Kidney glomerular epithelial cell (primary cell): ENCODE measurements at places on chromosomes 7 and 10.

- no peak for DNase-seq
Measured at GRCh38 chr10:48575901-48576300, 29.0 kb downstream of the ARHGAP22 start.

- DNase-seq = peak; percentile 78
Measured at GRCh38 chr7:95478272-95479037, 7.3 kb upstream of the ASB4 start.

- DNase-seq = no peak
Measured at GRCh38 chr7:33137103-33137502, 7.7 kb downstream of the BBS9 start.

DNA sequence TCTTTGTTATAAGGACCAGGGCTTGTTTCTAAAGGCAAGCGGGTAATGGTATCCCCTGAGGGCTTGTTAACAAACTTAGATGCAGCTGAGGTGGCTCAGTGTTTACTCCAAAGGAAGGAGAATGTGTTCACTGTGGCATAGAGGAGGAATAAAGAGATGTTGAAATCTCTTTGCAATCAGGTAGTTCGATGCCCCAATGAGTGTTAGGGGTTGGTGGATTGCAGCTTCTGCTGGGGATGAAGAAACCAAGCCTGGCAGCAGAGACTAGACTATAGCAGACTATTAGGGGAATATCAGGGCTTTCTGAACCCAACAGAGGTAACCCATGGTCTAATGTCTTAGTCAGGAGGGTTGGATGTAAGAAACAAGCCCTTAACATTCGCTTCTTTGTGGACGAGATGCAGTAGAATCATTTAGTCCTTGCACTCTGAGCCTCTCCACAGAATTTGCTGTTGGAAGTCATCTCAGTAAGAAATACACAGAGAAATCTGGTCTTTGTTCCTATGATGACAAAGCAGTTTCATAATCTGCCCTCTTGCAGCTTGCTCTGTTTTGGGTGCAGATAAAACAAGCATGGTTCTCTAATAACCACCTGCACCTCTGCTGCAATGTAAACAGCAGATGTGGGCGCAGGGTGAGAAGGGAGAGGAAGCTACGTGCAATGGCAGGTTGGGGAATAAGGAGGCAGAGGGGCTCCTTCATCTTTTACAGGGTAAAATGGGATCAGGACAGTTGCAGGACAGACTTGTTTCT is 108.6 kb downstream of the NRF1 start:
- no peak for DNase-seq

- DNase-seq = no peak
Measured at GRCh38 chr7:85011127-85011526, 175.7 kb downstream of the SEMA3D start.

- DNase-seq = no peak
Measured at GRCh38 chr10:23696476-23696875, 257.6 kb downstream of the OTUD1 start.

- no peak for DNase-seq
Measured at GRCh38 chr7:24318326-24318725, 34.3 kb downstream of the NPY start.

GRCh38 chr7:124956160-124956559 is 26.5 kb upstream of the POT1 start:
- no peak for DNase-seq

DNA sequence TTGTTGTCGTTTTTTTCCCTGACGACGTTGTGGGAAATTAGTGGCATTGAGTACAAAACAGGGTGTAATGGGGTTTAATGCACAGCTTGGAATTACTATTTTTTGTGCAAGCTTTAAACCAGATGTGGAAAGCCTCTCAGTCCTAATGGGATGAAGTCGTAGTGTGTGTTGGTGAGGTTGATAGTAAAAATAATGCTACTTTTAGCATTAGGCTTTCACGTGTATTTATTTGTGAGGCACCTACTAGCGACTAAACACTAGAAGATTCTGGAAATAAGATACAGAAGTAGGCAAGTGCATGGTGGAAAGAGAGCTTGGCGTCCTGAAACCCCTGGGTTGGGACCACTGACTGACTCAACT is 588 bp upstream of the ORC5 start:
- no peak for DNase-seq

GRCh38 chr10:88471899-88472298 is 111.2 kb downstream of the RNLS start:
- DNase-seq = no peak

GRCh38 chr7:80967917-80968297 is 49.1 kb upstream of the SEMA3C start:
- DNase-seq = no peak

- no peak for DNase-seq
Measured at GRCh38 chr7:75650681-75651080, 88.1 kb downstream of the HIP1 start.

- DNase-seq = no peak
Measured at GRCh38 chr7:69147631-69148030, 450.6 kb upstream of the AUTS2 start.

DNA sequence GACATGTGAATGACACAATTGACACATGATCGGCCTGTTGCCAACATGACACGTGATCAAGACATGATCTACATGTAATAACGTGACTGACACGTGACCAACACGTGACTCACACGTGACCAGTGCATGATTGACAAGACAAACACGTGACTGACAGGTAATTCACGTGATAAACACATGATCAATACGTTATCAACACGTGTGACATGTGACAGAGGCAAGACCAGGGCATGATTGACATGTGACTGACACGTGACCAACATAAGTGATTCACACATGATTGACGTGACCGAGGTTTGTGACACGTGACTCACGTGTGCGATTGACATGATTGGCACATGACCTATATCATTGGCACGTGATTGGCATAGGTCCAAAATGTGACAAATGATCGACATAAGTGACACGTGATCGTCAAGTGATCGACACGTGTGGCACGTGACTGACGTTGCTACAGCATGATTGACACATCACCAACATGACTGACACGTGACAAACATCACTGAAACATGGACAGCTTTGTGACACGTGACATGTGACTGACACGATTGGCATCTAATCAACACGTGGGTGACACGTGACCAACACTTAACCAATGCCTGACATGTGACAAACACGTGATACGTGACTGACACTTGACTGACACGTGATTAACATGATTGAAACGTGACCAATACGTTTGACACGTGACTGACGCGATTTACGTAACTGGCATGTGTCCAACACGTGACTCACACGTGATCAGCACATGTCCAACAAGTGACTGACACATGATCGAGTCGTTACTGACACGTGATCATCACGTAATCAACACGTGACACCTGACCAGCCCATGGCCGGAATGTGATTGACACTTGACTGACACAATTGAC is 23.0 kb downstream of the CRPPA start:
- DNase-seq = no peak

GRCh38 chr10:73060738-73061635 is 35.7 kb downstream of the P4HA1 start:
- peak; percentile 27 for DNase-seq

GRCh38 chr10:61477451-61477850 is 24.3 kb upstream of the TMEM26 start:
- DNase-seq = no peak

DNA sequence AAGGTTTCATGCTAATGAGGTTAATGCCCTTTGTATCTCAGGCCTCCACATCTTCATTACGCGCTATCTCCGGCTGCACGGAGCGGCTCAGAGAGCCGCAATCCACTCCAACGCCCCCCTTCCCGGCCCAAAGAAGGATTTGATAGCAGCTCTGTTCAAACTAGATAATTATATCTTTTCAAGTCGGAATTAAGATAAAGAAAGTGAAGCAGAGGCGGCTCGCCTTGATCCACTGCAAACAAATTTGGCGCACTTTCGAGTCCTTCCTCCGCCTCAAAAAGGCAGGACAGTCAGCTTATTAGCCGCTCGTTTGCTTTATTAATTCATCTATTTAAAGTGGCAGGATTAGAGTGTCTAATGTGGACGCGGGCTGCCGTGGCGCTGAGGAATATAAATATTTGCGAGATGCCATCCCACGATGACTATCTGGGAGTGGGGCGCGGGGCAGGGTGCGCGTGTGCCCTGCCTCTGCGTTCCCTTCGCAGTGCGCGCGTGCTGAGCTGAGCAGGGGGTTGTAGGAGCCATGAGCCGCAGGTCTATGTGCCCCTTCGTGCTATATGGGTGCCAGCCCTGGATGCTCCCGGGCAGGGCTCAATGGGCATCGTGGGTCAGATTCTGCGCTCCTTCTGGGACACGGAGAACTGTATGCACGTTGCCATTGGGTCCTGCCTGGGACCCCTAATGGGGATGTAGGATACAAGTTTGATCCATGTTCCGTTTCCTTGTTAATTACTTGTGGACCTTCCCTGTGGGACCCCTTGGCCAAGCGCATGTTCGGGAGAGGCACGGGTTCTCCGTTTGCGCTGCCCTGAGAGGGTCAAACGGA is 9.0 kb downstream of the EMX2 start:
- no peak for DNase-seq

DNA sequence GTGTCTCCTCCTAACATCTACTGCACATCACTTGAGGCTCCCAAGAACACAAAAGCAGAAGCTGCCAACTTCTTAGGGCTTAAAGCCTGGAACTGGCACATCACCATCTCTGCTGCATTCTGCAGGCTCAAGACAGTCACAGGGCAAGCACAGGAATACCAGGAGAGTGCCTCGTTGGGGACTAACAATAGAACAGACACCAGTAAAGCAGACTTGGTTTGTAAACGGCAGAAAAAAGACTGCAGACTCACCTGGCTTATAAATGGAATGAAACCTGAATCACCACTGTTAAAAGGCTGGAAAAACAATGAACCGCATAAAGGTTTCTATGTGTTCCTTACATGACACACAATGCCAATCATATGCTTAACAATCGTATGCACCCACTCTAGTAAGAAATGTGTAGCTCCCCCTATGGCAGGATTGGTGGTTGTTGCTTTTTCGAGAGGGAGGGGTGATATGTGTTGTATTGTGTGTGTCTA is 12.8 kb downstream of the RHEB start:
- no peak for DNase-seq

DNA sequence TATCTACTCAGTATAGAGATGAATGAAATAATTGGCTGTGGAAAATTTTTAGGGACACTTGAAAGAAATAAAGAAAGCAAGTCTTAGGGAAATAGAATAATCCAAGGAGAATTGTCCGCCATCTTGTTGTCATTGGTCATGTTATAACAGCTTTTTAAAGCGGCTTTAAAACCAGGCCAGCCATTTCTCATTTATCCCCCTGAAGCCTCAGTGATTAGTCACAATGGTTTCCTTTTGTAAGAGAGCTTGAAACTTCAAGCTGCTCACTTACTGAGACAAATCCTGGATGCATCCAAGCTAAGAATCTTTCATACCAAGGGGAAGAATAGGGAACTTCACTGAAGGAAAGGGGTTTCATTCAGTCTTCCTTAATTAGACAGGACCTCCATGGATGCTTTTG is 67.9 kb downstream of the SGCE start:
- no peak for DNase-seq

DNA sequence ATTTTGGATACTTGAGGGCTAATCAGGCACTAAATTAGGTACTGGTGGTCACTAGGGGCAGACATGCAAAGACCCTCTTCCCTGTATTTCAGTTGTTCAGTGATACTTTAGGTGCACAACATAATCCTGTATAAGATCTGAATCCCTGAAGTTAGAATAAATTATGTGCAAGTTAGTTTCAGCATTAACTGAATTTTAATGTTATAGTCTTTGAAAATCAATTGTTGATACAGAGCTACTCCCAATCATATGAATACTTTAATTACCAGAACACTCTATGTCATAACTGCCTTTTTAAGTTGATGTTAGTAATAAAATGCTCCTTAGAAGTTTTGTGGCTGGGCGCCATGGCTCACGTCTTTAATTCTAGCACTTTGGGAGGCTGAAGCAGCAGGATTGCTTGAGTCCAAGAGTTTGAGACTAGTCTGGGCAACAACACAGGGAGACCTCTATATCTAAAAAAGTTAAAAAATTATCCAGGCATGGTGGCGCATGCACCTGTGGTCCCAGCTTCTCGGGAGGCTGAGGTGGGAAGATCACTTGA is 87.1 kb upstream of the SKAP2 start:
- DNase-seq = no peak

DNA sequence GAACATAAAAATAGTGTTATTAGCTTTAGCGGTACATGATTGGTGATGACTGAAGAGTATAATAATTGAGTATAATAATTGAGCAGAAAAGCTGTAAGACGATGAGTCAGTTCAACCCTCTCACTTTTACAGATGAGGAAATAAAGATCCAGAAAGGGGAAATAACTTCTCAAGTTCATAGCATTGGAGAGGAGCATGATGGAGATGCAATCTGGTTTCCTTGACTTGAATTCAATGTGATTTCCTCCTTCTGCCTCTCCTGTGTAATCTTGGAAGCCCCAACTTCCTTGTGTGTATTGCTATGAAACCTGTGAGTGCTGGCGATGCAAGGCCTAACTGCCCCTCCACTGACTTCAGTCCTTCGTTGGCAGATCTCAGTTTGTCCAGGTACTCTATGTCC is 265.1 kb downstream of the LRMDA start:
- DNase-seq = no peak

GRCh38 chr7:1229202-1229947 is 3.3 kb upstream of the UNCX start:
- DNase-seq = no peak

DNA sequence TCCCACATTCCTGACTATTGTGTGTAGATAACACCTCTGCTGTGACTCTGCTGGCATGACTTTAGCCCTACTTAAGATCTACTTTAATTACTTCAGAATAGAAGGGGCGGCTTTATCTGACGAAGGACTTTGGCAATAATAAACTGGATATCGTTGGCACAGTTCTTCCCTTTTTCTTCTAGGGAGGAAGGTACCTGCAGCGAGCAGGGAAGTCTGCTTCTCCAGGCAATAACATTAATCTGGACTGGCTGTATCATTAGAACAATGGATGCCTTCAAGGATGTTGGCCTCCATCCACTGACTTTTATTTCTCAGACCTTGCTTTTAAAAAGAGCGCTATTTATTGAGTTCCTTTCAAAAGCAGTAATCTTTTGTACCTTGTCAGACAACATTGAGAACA is 172.6 kb upstream of the THSD7A start:
- no peak for DNase-seq

- peak; percentile 30 for DNase-seq
Measured at GRCh38 chr7:40306025-40306424, 171.2 kb downstream of the SUGCT start.

DNA sequence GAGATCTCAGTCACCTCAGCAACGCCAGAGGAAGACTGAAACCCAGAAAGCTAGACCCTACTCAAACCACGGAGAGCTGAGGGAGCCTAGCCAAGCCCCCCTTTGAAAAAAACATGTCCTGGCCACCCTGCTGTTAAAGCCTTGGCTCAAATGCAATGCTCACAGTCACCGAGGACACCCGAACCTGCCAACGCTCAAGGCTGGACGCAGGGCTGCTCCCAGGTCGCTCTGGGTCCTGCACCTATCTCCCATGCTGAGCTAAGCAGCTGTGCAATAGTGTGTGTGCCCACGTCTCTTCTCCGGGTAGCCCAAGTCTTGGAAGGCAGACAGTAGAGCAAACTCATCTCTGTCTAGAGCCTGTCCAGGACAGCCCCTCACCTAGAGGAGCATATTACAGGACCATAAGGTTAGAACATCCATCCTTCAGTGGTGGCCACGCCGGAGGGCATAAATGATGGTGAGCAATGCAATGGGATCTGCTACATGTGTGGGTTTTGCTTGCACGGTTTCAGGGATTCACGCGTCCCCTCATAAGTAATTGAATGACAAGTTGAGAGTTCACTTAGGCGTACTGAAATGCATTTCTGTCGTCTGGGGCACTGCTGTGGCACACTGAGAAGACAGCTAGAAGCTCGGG is 94.2 kb upstream of the DDC start:
- no peak for DNase-seq
